ENCODE measurements at places on chromosomes 1 and 21.

DNA sequence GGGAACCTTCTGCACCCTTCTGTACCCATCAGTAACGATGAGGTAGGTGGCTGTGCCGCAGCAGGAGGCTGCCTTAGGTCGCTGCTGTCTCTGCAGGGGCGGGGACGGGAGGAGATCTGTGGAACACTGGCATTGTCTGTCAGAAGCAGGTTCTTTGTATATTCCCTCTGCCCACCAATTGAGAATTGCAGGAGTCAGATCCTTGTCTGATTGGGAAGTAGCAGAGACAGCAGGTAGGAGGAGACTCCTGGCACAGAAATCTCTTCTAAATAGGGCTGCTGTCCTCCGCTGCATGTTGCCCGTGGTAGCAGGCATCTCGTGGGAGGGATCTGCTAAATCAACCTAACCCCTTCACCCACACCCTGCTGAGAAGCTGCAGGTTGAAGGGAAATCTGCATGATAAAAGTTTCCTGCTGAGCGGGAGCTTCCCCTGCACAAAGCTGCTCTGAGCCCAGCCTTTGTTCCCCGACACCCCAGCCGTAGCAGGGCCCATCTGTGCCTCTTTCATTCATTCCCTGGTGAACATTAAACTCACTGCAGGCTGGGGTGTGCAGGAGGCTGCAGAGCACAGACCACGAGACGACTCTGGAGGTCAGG, 15.9 kb downstream of the SARS1 start:
- no peak for DNase-seq

GRCh38 chr1:193707271-193708021, 521.0 kb upstream of the B3GALT2 start:
- DNase-seq, result no peak

DNA sequence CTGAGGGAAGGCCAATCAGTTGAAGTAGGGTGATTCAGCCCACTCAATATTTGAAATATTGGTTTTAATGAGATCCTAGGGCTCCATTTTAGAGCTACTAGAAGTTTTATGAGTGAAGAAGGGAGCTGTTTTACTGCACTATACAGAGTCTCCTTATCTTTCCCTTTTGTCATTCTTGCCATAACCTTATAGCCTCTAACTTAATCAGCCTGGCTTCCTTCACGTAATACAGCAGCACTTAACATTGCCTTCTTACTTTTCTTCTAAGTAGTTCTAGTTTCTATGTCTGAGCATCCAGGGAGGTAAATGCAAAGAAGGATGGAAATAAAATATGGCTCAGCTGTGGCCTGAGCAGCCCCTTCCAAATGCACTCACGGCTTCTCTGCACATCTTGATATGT, 299.3 kb downstream of the KIF26B start:
- DNase-seq, result no peak

GRCh38 chr1:62844030-62844429, 60.1 kb downstream of the ATG4C start:
- no peak for DNase-seq

- no peak for DNase-seq
Measured at GRCh38 chr1:41572224-41572623, 87.7 kb upstream of the EDN2 start.
